ENCODE measurements at places on chromosomes 4 and X. TPM values are rescaled to one million over a fixed set of nuclear protein-coding genes. Genes with fewer than 3 reads are reported as not detected.

Gene PIN4
- 50.8 TPM for total RNA-seq

Gene CSN1S1
- total RNA-seq: not detected

Gene GRID2
- not detected for total RNA-seq

Gene MAGED4
- total RNA-seq: 2.7 TPM

Gene GLRA3
- total RNA-seq: 0.09 TPM

Gene CCDC149
- total RNA-seq: 2.0 TPM

Gene PAGE2B
- total RNA-seq: not detected

Gene EIF1AX
- total RNA-seq: 118 TPM

Gene SRPX
- total RNA-seq: 78.0 TPM

Gene ALAS2
- total RNA-seq: not detected

Gene HTRA3
- total RNA-seq: not detected

Gene TRIM75
- total RNA-seq: not detected

Gene PAGE2
- total RNA-seq: not detected

Gene FGG
- 5.6 TPM for total RNA-seq

Gene DUSP21
- total RNA-seq: not detected

Gene LONRF3
- 11.8 TPM for total RNA-seq

Gene SMR3B
- total RNA-seq: not detected

Gene RHOXF1
- not detected for total RNA-seq

Gene ZNF630
- 1.6 TPM for total RNA-seq

Measured in NCI-H460 (cell line).